ENCODE measurements at places on chromosomes 7 and 10.

DNA sequence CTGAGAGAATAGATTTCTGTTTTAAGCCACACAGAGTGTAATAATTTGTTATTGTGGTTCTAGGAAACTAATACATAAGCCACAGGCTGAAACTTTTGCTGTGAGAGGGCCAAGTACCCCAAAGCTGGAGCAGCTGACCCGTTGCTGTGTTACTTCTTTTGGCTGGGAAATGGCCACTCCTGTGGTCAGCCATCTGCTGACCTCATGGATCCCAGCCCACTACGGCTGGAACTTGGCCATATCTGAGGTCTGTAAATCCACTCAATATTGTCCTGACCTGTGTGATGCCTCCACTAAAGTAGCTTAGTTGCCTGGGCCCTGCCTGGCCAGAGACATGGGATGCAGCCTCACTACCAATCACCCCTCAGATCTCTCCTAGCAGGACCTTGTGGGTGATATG lies 17.4 kb upstream of the LOXL4 start:
- DNase-seq = no peak

DNA sequence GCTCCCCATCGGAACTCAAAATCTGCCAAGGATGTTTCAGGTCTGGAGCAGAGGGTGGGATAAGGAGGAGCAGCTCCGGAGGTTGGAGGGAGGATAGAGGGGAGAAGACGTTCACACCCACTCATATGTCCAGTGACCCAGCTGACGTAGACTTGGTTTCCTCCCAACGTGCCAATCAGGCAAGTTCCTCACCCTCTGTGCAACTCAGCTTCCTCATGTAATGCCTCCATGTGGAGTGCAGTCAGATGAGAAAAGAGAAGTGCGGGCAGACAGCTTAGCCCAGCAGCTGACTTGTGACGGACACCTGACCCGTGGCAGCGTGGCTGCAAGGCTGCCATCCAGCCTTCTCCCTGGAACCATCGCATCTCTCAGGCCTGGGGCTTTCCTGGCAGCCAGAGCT lies 86.8 kb downstream of the NPTX2 start:
- DNase-seq = no peak

DNA sequence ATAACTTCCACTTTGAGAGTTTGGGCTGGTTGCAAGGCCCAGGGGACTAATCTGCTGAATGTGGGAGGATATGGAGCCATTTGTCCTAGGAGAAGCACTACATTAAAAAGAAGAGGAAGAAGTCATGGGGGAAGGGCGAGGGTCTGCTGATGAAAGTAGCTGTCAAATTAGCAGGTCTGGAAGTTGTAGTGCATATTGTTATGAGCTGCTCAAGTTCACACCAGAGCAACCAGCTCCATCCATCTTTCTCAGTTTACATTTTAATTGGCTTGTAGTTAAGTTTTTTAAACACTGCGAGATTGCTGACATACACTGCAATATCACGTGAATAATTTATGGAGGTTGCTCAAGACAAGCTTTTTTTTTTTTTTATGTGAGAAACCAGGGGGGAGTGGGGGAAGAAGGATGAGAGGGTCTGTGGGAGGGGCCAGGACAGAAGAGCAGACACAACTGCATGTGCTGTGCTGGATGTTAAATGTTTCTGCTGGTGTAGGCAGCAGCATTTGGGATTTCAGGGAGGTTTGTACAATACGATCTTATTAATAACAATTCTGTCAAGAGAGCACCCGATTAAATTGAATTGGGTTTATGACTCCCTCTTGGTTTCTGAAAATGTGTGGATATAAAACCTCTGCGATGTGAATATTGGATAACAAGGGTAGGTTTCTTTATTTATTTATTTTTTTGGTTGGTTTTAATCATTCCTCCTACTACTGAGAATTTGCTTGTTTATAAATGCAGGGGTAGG lies 759.0 kb upstream of the GALNT17 start:
- DNase-seq = no peak

- DNase-seq = no peak
Observed at GRCh38 chr7:82390936-82391335, 52.6 kb downstream of the CACNA2D1 start.

DNA sequence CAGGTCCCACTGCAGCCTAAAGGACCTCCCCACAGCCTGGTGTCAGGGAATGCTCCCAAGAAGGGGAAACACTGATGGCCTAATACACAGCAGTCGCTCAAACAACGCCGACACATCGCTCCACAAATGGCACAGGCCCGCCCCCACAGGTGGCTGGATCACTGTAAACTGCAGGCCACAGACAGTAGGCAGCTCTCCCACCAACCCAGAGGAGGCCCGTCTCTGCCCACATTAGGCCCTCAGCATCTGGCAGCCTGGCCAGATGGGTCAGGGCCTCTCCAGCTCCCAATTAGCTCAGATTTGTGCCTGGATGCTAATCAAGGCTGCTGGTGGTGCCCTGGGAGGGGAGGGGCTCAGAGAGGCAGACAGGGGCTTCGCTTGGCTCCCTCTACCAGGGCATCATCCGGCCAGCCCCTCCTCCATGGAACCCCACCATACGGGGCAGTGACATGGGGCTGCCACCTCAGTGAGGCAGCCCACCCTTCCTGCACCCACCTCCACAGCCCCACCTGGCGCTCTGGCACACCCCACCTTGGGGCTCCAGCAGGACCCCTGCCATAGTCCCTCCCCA lies 42.7 kb downstream of the CAMK2B start:
- no peak for DNase-seq

DNA sequence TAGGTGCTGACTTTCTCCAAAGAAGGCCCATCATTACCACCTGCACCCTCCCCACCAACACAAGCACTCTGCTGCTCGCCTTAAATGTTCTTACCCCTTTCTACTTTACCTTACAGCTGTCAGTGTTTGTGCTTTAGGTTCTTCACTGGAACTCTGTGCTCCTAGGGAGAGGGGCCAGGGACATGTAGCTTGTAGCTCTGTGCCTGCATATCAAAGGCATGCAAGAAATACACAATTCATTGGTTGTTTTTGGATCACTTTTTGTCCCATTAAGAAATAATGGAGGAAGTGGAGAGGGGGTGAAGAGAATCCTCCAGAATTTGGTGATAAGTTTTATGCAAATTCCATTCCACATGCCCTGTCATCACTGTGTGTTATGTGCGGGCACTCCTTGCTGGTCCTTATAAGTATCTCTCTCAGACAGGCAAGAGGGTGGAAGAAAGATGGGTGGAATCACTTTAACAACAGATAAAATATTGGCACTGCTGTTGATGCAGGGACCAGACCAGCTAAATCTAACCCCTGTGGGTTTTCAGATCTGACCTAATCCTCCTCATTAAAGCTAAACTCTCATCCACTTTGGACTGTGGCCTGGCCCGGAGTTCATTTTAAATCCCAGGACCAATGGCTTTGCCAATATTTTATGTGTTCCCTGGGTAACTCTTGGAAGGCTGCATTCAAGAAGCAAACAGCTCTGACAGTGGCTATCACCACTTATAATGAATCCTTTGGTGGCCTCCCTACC lies 375.8 kb upstream of the NFE2L3 start:
- DNase-seq = no peak

GRCh38 chr10:77601488-77601887 lies 36.1 kb downstream of the KCNMA1 start:
- no peak for DNase-seq

DNA sequence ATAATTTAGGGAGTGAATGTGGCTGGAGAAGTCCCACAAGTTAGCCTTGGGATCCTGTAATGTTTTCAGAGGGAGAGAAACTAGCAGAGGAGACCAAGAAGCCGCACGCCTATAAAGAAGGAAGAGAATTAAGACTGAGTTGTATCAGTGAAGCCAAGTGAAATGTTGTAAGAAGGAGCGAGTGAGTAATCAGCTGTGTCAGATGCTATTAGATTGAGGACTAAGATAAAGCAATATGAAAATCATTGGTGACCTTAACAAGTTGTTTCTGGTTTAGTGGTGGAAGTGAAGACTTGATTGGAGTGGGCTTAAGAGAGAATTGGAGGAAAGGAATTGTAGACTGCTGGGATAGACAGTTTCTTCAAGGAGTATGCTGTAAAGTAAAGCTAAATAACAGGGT lies 8.8 kb downstream of the CCSER2 start:
- DNase-seq = no peak
